ENCODE measurements at places on chromosomes 6 and 20.

GRCh38 chr6:4055420-4056041 is 23.4 kb downstream of the FAM217A start:
- no peak for DNase-seq

DNA sequence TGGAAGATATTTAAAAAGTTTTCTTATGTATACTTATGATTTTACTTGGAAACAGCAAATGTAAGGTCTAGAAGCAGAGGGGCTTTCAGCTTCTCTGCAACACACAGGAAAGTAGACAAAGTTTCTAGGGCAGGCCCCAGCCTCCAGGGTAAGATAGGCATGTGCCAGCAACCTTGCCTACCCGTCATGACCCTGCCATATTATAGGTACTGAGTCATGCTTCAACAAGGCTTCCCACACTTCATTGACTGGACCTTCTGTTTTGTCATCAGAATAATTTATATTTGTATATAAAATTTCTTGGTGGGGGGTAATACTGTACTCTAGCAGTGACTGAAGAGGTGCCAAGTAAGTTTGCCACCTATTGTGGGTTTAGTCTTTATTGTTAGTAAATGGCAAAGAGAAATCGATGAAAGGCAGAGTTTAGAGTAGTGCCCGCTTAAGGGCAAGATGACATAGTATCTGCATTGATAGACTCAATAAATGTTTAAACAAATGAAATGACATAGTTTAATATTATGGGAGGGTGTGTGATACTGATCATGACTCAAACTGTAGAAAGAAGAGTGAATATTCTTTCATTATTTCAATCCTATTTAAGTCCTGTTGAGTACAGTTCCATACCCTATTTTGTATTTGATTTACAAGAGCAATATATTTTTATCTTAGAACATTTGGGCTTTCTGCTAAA is 95.6 kb downstream of the JARID2 start:
- no peak for DNase-seq

DNA sequence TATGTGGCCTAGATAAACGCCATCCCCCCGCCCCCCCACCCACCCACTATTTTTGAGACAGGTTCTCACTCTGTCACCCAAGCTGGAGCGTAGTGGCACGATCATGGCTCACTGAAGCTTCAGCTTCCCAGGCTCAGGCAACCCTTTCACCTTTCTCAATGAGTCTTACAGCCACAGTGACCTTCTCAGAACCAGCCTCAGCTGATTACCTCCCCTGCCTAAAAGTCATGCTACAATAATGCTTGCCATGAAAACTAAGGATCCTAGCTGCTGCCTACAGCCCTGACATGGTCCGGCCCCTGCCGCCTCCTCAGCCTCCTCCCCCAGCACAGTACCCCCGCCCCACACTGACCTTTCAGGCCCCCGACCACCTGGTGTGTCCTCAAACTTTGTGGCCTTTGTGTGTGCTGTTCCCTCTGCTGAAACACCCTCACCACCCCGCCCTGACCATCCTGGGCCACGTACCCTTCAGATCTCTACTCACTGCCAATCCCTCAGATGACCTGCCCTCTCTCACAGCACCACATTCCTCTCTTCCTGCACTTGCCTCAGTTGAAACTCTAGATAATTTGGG is 31.3 kb downstream of the PNPLA1 start:
- no peak for DNase-seq

- no peak for DNase-seq
Observed at GRCh38 chr20:41213150-41213820, 75.9 kb downstream of the PLCG1 start.

- DNase-seq: no peak
Observed at GRCh38 chr20:24770628-24771541, 178.2 kb upstream of the CST7 start.

DNA sequence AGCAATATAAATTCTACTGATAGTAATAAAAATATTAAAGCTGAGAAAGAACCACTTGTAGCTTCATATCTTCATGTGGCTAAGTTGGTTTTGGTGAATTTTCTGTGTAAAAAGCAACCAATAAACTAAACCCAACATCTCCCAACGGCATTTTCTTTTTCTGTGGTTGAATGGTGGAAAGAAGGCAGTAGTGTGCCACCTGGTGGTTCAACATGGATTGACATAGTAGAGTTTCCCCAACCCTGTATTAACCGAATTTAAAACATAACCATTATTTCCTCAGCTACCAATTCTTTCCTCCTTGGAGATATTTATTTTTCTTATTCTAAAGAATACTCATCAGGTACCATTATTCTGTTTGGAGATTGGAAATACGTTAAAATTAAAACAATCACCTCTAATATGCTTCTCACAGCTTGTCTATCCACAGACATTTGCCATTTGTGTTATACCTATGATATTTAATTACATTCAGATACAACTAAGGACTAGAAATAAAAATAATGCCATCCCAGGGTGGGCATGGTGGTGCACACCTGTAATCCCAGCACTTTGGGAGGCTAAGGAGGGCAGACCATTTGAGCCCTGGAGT is 117.1 kb upstream of the EEF1E1 start:
- DNase-seq: no peak

DNA sequence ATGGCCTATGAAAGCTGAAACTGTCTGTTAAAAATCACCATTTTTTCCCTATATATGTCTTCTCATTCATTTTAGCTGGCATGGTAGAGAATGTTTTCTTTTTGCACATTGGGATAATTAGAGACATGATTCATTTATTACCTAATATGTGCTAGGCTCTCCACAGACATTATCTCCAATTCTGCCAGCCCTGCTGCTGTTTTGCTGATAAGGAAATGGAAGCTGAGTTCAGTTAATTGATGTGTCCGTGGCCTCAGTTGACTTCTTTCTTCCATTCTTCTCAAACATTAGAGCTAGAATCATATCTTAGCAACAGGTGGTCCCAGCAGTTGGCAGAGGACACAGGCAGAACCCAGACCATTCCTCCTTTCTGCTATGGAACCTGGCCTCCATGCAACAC is 644.1 kb upstream of the CITED2 start:
- no peak for DNase-seq

DNA sequence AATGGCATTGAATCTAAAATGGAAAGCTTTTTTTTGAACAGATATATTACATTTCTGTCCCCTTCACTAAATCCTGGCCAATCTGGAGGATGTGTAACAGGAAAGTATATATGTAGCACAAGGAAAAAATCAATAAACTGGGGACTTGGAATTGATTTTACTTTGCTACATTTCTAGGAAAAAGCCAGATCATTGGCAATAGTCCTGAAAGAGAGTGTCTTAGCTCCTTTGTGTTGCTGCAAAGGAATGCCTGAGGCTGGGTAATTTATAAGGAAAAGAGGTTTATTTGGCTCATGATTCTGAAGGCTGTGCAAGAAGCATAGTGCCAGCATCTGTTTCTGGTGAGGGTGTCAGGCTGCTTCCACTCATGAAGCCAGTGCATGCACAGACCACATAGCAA is 574.9 kb downstream of the HTR1B start:
- no peak for DNase-seq

- no peak for DNase-seq
Observed at GRCh38 chr20:32462900-32463641, 104.9 kb downstream of the ASXL1 start.

DNA sequence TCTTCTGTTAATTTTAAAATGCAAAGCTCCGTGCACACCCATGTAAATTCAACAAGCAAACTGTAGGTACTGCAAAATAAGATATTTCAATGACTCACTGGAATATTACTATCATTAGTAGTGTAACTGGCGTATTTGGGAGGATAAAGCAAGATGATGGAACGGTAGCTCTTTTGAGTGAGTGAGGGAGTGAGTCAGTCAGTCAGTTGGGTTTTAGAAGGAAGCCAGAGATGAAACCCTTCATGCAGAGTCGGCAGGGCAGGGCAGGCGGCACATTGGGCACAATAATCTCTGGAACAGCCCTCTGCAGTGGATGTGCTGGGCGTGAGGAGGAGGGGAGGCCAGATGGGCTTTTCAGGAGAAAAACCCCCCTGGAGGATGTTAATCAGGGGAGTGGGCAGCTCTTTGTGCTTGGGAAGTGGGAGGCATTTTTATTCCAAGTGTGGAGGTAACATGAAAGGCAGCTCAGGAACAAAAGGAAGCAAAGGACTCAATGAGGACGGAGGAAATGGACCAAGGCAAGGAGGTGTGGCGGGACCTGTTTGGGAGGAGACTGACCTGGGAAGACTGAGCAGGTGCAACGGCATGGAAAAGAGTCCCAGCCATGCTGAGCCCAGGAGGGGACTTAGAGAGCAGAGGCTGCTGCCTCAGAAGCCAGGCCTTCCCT is 171.2 kb downstream of the ZDHHC14 start:
- DNase-seq: no peak

- no peak for DNase-seq
Observed at GRCh38 chr20:1186367-1186991, 1.7 kb upstream of the TMEM74B start.

DNA sequence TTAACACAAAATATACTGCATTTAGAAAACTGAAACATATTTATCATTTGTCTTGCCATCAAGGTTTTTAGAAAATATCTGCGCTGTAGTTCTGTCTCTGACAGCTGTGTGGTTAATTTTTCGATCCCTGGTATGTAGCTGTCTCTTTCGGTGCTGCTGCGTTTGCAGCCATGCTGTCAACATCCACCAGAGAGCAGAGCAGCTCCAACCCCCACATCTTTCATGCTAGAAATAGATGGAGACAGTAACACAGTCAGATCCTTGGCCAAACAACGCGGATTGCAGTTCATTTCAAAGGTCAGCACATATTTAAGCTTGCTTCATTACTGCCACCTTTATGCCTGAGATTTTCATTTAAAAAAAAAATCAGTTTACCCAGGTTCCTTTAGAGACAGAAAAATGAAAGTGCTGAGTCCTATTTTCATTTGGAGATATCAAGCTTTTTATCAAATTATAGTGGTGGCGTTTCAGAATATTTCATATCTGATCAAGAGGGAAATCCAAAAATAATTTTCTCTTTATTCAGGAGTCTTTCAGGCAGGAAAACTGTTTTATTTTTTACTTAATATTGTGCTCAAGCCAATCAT is 157.7 kb upstream of the MMS22L start:
- DNase-seq: no peak

- DNase-seq: no peak
Observed at GRCh38 chr6:139965393-139965792, 590.9 kb upstream of the CITED2 start.

DNA sequence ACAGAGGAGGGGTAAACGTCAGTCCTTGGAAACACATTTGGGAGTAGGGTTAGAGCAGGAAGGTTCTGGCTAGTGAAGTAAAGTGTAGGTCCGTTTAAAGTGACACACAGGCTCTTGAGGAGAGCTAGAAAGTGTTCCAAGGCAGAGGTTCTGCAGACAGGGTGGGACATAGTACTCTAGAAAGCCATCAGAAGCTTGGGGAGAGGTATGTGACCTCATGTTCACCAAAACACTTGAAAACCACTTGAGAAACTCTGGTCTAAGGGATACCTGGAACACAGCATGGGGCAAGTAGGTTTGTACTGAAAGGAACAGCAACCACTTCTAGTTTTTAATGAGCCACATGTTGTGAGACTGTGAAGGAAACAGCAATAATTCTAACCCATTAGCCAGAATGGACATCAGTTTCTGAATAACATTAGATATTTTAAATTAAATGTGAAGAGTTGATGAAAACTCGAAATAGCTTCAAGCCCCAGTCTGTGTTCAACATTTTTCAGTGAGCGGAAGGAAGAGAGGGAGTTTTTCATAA is 49.0 kb downstream of the SOBP start:
- no peak for DNase-seq
